ENCODE measurements at places on chromosomes 13 and 19. TPM values are rescaled to one million over a fixed set of nuclear protein-coding genes. Genes with fewer than 3 reads are reported as not detected.

Gene ZNF837
- polyA plus RNA-seq = 4.3 TPM

Gene UHRF1
- 17.7 TPM for polyA plus RNA-seq

Gene KPNA3
- polyA plus RNA-seq = 31.3 TPM

Gene SHISA7
- 1.1 TPM for polyA plus RNA-seq

Gene TMC4
- 110 TPM for polyA plus RNA-seq

Gene INSL3
- polyA plus RNA-seq = 1.6 TPM

Gene B3GNT3
- 91.7 TPM for polyA plus RNA-seq

Gene GET3
- 64.0 TPM for polyA plus RNA-seq

Gene ATP8A2
- 2.3 TPM for polyA plus RNA-seq

Gene CEACAM1
- polyA plus RNA-seq = 82.0 TPM

Gene MAMSTR
- 4.1 TPM for polyA plus RNA-seq

Gene KLK14
- 0.12 TPM for polyA plus RNA-seq

Gene VAV1
- polyA plus RNA-seq = 3.2 TPM

Gene FREM2
- 6.2 TPM for polyA plus RNA-seq

Gene CYTH2
- 63.8 TPM for polyA plus RNA-seq

Gene PTPRH
- polyA plus RNA-seq = 28.1 TPM

Gene OR7C1
- polyA plus RNA-seq = 0.03 TPM

Gene BRCA2
- 3.4 TPM for polyA plus RNA-seq

Gene CCL25
- polyA plus RNA-seq = 1,345 TPM

Gene CGB8
- not detected for polyA plus RNA-seq

Gene CLEC4M
- polyA plus RNA-seq = 0.09 TPM

Gene CYSLTR2
- polyA plus RNA-seq = 3.5 TPM

Gene B3GLCT
- polyA plus RNA-seq = 5.8 TPM

Gene ERICH4
- polyA plus RNA-seq = 69.2 TPM

Gene EBI3
- polyA plus RNA-seq = 4.2 TPM

Gene PRR12
- polyA plus RNA-seq = 19.1 TPM

Gene CD70
- not detected for polyA plus RNA-seq

Gene ZNF568
- 11.8 TPM for polyA plus RNA-seq

Gene CD79A
- 0.75 TPM for polyA plus RNA-seq

Gene NFKBIB
- polyA plus RNA-seq = 15.0 TPM

Gene WDR87
- 0.01 TPM for polyA plus RNA-seq

Gene CLASRP
- polyA plus RNA-seq = 81.6 TPM

Gene ITGBL1
- 0.13 TPM for polyA plus RNA-seq

Gene ZNF221
- polyA plus RNA-seq = 3.5 TPM

Gene FFAR2
- polyA plus RNA-seq = 3.1 TPM

Gene KASH5
- not detected for polyA plus RNA-seq

Gene SMAD9
- polyA plus RNA-seq = 13.9 TPM

Gene SLITRK6
- polyA plus RNA-seq = 26.7 TPM

Gene RNF17
- not detected for polyA plus RNA-seq

Gene VSTM1
- not detected for polyA plus RNA-seq

Gene ZNF677
- 27.8 TPM for polyA plus RNA-seq

Gene CEACAM8
- polyA plus RNA-seq = 0.03 TPM

Gene CACTIN
- polyA plus RNA-seq = 17.5 TPM

Gene C19orf73
- polyA plus RNA-seq = 1.4 TPM

Gene FOXA3
- polyA plus RNA-seq = 21.3 TPM

Gene ZNF709
- polyA plus RNA-seq = 2.5 TPM

Gene LGI4
- 9.4 TPM for polyA plus RNA-seq

Data from large intestine (tissue), 12 donors.